HEK293T (cell line): ENCODE measurements at places on chromosomes 16 and 17.

- no peak for DNase-seq
These were observed 56.5 kb downstream of the CYTH1 start for GRCh38 chr17:78725448-78726021.

GRCh38 chr16:14101415-14101814 lies 30.3 kb downstream of the MRTFB start:
- no peak for DNase-seq

GRCh38 chr17:3539881-3540540 lies 17.6 kb downstream of the TRPV3 start:
- no peak for DNase-seq

DNA sequence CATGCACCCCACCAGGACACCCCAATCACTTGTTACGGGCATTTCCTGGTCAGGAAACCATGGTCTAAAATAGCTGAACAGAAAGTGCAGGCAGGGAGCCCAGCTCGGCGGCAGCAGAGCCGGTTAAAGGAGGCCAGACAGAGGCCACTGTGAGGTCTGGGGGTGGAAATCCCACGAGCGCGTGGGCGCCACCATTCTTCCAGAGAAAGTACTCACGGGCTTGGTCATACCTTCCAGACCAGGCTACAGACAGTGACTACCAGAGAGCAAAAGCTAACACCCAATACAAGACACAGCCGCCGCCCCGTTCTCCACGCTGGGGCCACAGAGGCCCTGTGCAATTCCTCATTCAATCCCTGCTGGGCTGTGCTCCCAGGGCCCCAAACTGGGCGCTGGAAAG lies 11.9 kb downstream of the CEP131 start:
- no peak for DNase-seq

GRCh38 chr16:678858-679813 lies 1.1 kb upstream of the STUB1 start:
- DNase-seq, result peak; percentile 50

DNA sequence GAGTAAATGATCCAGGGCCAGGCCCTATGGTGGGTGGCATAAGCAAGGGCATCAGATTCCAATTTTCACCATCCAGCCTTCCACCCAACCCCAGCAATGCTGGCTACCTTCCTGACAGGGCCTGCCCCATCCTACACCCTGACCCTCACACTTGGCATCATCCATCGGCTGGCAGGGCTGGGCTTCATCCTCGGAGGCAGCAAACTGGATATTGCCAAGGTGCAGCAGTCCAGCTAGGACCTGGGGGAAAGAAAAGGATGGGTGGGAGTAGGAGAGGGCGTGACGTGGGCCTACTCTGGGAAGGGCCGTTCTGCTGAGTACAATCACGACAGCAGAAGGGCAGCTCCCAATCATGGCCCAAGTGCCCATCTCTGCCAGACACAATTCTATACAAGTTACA lies 23.5 kb downstream of the MYO19 start:
- no peak for DNase-seq

GRCh38 chr17:14454746-14455145 lies 153.9 kb downstream of the HS3ST3B1 start:
- DNase-seq, result no peak

- DNase-seq, result no peak
These were observed 115.1 kb upstream of the RPL38 start for GRCh38 chr17:74088285-74088933.

GRCh38 chr16:2019518-2019920 lies at the start of gene NPW:
Gene NPW (plus strand): TSS chr16:2019785.
- DNase-seq, result no peak

DNA sequence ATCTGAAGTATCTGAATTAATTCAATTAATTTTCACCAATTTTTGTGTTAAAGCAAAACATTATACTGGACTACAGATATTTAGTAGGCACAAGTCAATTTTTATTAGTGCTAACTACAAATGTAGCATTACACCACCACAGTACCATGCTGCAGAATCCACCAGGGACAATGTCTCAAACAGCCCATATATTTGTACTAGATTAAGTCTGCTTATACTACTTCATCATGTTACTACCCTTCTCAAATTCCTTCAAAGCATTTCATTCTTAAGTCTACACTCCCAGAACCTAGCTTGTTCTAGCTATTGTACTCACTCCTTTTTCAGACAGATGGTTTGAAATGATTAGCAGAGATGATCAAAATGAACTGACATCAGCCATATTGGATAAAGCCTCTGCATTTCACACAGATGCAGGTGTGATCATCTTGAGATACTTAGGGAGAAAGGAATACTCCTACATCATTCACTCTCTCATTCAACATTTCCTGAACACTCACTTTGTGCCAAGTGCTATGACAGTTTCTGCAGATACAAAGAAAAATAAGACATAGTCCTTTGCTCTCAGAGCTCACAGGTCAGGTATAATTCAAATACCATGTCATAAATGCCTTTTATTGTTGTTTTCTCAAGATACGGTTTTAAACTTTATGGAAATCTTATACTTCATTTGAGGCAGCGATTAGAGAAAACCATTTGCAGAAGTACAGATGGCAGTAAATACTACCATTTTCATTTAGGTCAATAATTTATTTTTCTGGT lies 47.7 kb downstream of the SMURF2 start:
- no peak for DNase-seq

DNA sequence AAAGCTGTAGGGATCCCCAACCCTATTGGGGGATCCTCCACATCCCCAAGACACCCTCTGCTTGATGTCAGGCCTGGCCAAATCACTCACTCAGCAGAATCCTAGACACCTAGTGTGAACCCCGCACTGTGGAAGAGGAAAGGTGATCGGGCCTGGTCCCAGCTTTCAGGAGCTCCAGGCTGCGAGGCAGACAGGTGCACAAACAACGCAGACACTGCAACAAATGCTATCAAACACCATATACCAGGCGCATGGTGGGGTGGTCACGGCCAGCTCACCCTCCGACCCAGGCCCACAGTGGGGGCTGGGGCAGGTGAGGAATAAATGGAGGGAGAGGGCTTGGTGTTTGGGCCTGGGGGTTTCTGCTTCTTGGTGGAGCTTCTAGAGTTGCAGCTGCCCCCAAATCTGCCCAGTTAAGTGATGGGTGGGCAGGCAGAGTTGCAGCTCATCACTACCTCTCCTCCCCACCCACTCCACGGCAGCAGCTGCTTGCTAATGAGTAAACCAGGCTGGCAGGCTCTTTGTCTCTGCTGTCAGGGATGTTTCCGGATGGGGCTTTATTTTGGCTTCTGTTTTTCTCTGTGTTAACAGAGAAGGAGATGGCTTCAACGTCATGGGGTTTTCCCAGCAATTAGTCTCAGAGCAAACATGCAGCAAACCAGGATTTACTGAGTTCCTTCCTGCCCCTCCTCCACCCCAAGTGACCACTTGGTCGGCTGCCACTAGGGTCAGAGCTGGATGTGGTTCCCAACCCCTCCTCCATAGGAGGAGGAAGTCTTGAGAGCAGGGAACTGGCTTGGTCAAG lies 46.6 kb downstream of the PECAM1 start:
- DNase-seq, result no peak

GRCh38 chr17:66533572-66533971 lies 231.2 kb downstream of the PRKCA start:
- DNase-seq, result no peak

DNA sequence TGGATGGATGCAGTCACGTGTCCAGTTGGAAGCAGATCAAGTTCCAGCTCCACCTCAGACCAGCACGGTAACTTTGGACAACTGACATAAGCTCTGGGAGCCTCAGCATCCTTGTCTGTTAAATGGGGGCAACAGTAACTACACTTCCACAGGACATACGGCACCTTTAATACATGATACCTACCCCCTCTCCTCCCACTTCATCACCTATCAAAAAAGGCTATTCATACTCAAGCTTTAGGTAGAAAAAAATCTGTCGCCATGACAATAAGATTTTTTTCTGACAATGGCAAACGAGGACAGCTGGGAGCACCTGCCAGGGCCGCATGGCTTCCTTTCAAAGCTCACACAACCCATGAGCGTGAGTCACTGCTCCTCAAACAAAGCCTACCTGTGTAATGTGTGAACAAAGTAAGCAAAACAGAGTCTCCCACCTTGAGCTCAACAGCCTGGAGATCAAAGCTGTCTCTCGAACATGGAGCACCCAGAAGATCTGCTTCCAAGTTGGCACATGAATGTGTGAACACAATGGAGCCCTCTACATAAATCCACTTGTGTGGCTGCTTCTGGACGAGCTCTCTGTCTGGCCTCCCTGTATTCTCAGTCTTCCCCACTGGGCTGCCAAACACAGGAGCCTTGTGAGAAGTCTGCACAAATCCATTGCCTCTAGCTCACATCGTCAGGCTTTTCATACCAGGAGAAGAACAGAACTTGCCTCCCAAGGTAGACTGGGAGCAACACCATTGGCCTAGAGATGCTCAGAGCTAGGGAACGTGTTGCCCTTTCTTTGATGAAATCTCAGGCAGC lies 459.7 kb downstream of the SOX9 start:
- no peak for DNase-seq

DNA sequence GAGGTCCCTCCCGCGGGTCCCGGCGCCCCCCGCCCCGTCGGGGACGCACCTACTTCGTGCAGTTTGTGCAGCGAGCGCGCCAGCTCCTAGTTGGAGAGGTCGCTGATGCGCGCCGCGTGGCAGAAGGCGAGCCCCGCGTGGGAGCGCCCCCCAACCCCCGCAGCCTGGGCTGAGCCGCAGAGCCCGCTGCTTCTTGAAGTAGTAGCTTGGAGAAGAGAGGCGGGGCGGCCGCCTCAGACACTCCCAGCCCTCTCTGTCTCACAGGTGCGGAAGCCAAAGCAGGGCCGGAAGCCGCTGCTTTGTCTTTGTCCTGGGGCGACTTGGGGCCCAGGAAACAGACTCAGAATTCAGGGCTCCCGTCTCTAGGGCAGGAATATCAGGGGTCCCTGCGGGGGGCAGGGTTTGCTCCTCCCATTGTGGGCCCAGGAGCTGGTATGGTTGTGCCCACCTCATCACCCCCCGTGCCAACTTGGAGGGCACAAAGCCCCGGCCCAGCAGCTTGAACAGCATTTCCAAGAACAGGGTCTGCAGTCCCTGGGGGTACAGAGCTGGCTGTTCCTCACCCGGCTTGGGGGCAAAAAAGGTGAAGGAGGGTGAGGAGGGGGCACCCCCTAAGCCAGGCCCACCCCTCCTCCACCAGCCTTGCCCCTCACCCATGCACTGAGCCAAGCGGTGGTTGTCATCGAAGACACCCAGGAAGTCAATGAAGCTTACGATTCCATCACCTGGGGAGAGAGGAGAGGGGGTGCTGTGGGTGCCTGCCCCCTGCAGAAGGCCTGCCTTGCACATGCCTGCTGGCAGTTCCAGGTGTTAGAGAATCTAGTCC lies 13.5 kb downstream of the SPATA32 start:
- DNase-seq, result peak; percentile 42

- peak; percentile 36 for DNase-seq
These were observed at the start of gene ITGB4 for GRCh38 chr17:75720656-75721462. Gene ITGB4 (plus strand): TSS chr17:75721459. CDS start chr17:75724704, 3,245 bp downstream.

GRCh38 chr17:65824901-65825300 lies 263.5 kb upstream of the AXIN2 start:
- DNase-seq, result no peak

- DNase-seq, result no peak
These were observed at the start of gene ASPA for GRCh38 chr17:3475812-3476610. Gene ASPA (plus strand): TSS chr17:3475997. CDS start chr17:3476160, 163 bp downstream.

DNA sequence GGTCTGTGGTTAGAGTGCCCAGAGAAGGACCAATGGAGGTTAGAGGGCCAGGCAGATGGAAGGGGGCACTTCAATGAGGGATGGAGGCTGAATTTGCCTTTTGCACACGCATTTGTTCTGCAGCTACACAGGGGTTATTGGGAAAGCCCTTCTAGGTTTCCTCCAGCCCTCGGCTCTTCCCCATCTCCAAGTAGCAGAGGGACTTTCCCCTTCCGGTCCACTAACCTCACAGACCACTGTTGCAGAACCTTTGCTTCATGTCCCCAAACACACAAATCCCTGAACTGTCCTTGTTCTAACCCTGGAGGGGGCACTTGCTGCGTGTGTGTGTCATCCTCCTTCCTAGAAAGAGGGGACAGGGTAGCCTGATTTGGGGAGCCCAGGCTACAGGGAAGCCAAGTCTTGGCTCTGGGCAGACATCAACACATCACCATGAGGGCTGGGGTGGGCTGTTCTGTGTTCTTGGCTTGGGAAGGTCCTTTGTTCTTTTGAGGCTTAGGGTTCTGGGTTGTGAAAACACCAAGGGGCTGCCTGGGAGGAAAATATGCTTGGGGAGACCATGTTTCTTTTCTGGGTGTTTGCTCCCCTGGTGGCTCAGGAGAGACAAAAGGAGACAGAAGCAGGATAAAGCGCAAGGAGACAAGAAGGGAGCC lies 7.3 kb upstream of the NR1D1 start:
- DNase-seq, result no peak

DNA sequence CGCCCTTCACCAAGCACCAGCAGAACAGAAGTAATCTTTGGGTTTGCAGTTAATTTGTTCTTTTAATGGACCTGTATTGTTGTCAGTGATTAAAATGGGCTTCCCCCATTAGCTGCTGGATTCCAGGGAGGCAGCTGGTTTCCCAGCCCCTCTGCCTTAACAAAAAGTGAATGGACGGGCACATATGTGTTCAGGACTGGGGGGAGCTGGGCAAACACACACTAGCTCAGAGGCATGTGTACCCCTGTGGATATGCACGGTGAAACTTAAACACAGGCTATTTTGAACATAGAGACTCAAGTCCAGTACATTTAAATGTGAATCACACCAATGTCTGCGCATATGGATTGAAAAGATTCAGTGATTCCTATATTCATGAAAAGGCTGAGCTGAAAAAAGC lies 25.5 kb upstream of the TMEM132E start:
- no peak for DNase-seq

DNA sequence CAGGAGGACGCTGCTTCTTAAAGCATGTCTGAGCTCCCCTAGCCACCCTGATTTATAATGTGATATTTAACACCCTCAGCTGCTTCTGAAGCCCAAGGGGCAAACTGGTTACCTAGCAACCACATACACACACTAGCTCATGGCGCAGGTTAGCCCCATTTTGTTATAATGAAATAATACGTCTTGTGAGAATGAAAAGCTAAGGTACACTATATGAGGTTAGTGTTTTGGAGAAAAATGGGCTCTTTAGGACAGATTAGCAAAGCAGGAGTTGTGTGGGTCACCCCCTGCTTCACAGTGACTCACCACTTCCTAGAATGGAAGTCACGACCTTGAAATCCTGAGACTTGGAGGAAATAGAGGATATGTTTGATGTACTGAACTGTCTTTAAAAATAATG lies 404.8 kb upstream of the HSBP1 start:
- DNase-seq, result no peak

GRCh38 chr17:40903129-40903847 lies 18.2 kb upstream of the KRT20 start:
- no peak for DNase-seq

DNA sequence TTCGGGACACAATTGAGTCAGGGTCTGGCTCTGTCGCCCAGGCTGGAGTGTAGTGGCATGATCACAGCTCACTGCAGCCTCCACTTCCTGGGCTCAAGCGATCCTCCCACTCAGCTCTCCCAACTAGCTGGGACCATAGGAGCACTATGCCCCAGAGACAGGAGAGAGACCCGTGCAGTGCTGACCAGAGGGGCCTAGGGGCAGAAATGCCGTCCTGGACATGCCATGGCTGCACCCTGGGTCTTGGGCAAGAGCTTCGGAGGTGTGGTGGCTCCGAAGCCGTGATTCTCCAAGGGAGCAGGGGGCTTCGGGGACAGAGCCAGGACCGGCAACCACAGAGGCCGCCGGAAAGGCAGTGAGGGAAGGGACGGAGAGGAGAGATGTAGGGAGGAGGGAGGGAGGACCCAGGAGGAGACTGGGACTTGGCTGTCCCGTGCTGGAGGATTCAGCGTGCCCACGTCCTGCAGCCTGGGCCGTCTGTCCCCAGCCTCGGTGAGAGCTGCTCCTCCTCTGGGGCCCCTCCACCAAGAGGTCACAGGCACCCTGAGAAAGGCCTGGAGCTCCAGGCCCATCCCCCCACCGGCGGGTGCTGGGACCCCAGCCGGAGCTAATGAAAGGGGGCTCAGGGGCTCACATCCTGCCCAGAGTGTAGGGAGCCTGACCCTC lies 21.9 kb downstream of the TPSD1 start:
- no peak for DNase-seq
